ENCODE measurements at places on chromosomes 13 and 19.

DNA sequence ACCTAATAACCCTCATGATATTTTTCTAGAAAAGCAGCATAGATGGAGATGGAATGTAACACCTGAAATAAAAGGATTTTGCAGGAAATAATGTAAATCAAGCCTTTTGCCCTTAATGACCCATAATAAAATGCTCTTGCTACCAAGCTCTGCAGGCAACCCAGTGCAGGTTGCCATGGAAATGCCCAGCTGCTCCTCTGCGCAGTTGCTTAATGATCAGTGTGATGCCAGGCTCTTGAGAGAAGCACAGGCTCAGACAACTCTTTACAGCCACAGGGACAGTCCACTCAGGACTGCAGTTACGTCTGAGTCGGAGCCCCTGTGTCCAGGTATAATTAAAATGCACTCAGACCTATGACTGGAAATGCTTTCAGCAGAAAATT, 165.5 kb downstream of the LACC1 start:
- no peak for DNase-seq

- no peak for DNase-seq
Observed at GRCh38 chr19:6828698-6829633, 56.5 kb downstream of the VAV1 start.

DNA sequence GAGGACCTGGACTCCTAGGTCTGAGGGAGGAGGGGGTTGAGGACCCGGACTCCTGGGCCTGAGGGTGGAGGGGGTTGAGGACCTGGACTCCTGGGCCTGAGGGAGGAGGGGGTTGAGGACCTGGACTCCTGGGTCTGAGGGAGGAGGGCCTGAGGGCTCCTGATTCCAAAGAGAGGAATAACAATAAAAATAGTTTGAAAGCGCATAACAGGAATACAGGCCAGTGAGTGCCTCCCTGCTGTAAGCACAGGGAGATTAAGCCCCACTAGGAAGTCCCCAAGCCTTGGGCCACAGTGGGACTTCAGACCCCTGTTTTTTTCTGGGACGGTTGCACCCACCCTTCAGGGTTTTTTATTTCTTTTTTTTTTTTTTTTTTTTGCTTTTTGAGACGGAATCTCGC, 1.2 kb upstream of the SBK2 start:
- DNase-seq, result no peak

- no peak for DNase-seq
Observed at GRCh38 chr19:47493378-47494210, 9.6 kb upstream of the KPTN start.

DNA sequence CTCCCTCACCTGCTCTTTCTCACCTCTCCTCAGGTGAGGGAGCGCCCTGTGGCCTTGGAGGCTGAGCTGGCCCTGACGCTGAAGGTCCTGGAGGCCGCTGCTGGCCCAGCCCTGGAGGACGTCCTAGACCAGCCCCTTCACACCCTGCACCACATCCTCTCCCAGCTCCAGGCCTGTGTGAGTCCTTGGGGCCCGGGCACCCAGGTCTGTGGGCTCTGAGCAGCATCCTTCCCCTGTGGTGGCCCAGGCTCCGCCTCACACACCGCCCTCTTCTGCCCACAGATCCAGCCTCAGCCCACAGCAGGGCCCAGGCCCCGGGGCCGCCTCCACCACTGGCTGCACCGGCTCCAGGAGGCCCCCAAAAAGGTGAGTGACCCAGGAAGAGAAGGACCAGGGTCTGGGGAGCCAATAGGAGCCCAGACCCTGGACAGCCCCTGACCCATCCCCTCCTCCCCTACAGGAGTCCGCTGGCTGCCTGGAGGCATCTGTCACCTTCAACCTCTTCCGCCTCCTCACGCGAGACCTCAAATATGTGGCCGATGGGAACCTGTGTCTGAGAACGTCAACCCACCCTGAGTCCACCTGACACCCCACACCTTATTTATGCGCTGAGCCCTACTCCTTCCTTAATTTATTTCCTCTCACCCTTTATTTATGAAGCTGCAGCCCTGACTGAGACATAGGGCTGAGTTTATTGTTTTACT, 1.9 kb downstream of the IFNL1 start:
- peak; percentile 93 for DNase-seq

DNA sequence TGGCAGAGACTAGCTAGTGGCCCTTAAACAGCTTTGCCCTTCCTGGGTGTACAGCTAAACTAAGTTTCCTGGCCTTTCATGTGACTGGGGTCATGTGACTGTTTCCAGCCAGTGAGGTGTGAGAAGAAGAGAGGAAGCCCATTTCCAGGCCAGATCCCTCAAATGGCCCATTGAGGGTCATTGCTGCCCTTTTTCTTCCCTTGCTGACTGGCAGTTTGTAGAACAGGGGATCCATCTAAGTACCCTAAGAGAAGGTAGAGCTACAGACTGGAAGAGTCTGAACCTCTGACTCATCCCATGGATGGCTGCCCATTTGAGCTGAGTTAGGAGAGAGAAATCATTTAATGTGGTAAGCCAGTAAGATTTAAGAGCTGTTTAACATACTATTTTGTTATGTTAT, 2.8 kb downstream of the SWSAP1 start:
- no peak for DNase-seq

DNA sequence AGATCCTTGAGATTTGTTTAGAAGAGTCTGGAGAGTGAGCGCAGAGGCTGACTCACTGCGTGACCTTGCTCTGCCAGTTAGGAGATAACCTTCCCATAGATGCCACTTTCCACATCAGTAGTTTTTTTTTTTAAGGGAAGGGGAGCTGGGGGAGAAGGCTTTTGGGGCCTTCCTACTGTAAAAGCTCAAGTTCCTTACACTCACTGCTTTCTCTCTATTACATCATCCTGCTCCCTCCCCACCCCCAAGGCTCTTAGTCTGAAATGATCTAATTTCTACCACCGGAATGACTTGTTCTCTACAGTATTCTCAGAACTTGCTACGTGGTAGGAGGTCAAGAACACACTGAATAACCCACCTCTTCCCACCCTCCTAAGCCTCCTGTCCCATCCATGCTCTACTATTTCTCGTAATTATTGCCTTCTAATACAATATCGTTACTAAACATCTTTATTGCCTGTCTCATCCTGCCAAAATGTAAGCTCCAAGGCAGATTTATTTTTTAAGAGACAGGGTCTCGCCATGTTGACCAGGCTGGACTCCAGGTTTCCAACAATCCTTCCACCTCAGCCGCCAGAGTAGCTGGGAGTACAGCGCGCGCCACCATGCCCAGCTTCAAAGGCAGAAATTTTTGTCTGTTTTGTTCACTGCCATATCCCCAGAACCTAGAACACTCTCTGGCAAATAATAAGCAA, 1.2 kb downstream of the LONP1 start:
- DNase-seq, result no peak

- no peak for DNase-seq
Observed at GRCh38 chr13:29384466-29384865, 211.0 kb downstream of the SLC7A1 start.

GRCh38 chr13:39403106-39403505, 199.9 kb downstream of the LHFPL6 start:
- DNase-seq, result no peak

DNA sequence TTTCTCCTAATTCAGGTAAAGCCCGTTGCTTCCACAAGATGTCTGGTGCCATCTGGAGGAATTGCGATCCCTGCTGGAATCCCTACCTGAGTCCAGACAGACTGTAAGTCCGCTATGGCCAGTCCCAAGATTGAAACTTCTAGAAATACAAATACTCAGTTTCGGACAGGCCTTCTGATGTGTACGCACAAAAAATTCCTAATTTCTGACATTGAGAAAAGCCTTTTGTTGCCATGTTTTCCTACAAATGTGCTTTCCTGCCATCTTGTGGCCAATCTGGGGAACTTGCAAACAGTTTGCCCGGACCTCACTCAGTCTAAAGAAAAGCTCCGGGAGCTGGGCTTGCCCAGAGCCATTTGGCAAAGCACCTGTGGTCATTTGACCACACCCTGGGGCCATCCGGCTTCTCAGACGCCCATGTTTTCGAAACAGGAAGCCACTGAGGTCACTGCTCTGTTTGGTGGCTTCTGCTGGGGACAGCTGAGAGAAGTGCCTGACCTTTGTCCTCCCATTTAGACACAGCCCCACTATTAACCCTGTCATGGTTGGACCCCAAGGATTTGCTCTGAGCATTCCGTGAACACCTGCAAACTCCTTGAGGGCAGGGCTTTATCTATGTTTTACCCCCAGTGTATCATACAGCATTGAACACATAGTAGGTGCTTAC, 79.4 kb downstream of the SLC15A1 start:
- DNase-seq, result no peak

DNA sequence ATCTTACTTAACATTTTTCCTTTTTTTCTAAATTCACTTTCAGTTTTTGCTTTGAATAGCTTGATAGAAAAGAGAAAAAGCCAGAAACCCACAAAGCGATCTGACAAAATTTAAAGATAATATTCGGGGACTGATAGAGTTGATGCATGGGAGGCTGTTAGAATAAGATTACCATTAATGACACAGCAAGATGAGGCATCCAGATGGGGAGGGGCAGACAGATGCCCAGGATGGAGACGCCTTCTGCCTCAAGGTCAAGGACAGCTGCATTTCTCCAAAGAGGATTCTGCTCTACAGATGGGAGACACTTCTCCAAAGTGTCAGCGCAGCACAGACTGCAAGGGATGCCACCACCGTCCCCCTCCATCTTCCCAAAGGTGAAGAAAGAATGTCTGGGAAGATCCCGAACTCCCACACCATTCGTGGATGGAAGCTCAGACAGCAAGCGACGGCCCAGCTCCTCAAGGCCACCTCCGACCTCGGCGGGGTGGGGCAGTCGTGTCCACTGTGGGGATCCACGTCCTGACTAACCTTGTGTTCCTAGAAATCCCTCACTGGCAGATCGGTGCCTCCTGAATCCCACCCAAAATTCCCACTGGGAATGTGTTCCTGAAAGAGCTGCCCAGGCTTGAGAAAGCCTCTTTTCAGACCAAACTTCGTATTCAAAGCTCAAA, 32.9 kb downstream of the NAXD start:
- DNase-seq, result no peak

DNA sequence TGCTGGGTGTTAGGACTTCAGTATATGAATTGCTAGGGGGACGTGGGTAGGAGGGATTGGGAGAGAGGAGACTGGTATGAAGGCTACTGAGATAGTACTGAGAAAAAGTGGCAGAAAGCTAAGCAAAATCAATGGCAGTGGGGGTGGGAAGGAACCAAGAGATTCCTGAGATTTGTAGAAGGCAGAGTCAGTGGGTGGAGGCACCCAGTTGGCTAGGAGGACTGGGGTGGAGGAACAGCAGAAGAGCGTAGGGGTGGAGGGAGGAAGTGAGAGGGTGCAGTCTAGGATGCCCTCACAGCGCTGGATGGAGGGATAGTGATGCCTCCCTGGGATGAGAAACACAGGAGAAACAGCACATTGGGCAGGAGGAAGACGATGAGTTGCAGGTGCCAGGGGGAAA, 5.6 kb upstream of the MEDAG start:
- DNase-seq, result no peak

DNA sequence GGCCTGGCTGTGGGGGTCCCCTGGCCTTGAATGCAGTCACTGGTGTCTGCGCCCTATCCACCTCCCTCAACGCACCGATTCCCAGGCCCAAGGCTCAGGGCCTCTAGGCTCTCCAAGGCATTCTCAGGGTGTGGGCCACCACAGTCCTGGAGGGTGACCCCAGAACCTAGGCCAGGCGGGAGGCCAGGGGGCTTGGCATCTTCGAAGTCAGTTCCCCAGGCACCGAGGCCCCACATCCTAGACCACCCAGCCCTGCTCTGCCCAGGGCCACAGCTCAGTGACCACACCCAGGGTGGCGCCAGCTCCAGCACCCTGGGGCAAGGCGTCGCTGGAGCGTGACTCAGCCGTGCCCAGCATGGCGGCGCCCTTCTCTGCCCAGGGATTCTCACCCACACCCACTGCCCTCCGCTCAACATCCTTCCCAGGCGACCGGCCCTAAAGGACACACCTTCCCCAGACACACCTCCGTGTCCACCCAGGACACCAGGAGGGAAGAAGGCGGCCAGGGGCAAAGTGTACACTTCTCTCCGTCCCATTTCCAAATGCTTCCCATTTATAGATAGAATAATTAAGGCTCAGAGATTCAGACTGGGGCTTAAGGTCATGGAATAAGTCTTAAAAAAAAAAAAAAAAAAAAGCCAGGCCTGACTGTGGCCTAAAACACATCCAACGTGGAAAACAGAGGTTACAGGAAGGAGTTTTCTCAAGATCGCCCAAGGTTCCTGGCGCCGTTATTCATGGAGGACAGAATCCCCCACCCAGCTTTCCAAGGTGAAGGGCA, 36.4 kb upstream of the NANOS3 start:
- DNase-seq, result peak; percentile 81

- DNase-seq, result no peak
Observed at GRCh38 chr19:47885067-47885463, 1.1 kb downstream of the SULT2A1 start.

DNA sequence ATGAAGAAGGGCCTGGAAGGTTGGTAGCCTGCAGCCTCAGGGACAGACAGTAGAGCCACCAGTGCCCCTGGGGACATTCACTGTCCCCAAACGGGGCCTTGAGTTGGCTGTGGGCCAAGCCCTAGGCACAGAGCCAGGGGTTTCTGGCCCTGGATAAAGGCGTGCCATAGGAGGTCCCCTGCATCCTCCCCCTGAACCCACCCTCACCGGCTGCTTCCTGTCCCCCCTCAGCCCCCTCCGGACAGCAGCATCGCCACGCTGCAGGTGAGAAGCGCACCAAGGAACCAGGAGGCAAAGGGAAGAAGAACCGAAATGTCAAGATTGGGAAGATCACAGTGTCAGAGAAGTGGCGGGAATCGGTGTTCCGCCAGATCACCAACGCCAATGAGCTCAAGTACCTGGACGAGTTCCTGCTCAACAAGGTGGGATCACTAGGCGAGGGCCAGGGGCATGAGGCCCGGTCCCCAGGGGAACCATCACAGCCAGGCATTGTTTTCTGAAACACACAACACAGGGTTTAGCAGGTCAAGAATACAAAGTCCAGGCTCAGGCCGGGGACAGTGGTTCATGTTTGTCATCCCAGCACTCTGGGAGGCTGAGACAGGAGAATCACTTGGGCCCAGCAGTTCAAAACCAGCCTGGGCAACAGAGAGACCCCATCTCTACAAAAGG, 14.6 kb upstream of the USE1 start:
- DNase-seq, result no peak
